Glutamatergic neuron (in vitro differentiated cells): ENCODE measurements at places on chromosomes 3 and 15. TPM values are rescaled to one million over a fixed set of nuclear protein-coding genes. Genes with fewer than 3 reads are reported as not detected.

Gene SI
- not detected for total RNA-seq

Gene CKMT1A
- 15.7 TPM for total RNA-seq

Gene CADM2
- 233 TPM for total RNA-seq

Gene UROC1
- not detected for total RNA-seq

Gene THRB
- total RNA-seq, result 0.56 TPM

Gene CRTAP
- total RNA-seq, result 43.2 TPM

Gene ZNF774
- 6.7 TPM for total RNA-seq

Gene UBAP1L
- total RNA-seq, result 4.6 TPM

Gene GABRG3
- total RNA-seq, result 1.3 TPM

Gene CTXND1
- total RNA-seq, result 0.39 TPM

Gene GOLGA6L7
- total RNA-seq, result not detected

Gene PLA2G4F
- not detected for total RNA-seq

Gene SPINK8
- not detected for total RNA-seq

Gene CLRN1
- not detected for total RNA-seq

Gene COL6A5
- not detected for total RNA-seq

Gene SLC9A9
- 11.4 TPM for total RNA-seq

Gene METTL6
- 25.9 TPM for total RNA-seq

Gene ZBBX
- total RNA-seq, result 1.4 TPM

Gene C3orf20
- not detected for total RNA-seq

Gene LYZL4
- total RNA-seq, result not detected

Gene PLA2G4B
- total RNA-seq, result 17.9 TPM

Gene MLH1
- 30.4 TPM for total RNA-seq

Gene ACAN
- 0.05 TPM for total RNA-seq

Gene ITGA11
- total RNA-seq, result 0.22 TPM

Gene CLDN16
- total RNA-seq, result not detected

Gene ATP8B4
- total RNA-seq, result not detected

Gene MESP1
- 1.1 TPM for total RNA-seq

Gene TUSC2
- 30.8 TPM for total RNA-seq
